RCC 7860 (cell line): ENCODE measurements at places on chromosomes 1 and 21.

DNA sequence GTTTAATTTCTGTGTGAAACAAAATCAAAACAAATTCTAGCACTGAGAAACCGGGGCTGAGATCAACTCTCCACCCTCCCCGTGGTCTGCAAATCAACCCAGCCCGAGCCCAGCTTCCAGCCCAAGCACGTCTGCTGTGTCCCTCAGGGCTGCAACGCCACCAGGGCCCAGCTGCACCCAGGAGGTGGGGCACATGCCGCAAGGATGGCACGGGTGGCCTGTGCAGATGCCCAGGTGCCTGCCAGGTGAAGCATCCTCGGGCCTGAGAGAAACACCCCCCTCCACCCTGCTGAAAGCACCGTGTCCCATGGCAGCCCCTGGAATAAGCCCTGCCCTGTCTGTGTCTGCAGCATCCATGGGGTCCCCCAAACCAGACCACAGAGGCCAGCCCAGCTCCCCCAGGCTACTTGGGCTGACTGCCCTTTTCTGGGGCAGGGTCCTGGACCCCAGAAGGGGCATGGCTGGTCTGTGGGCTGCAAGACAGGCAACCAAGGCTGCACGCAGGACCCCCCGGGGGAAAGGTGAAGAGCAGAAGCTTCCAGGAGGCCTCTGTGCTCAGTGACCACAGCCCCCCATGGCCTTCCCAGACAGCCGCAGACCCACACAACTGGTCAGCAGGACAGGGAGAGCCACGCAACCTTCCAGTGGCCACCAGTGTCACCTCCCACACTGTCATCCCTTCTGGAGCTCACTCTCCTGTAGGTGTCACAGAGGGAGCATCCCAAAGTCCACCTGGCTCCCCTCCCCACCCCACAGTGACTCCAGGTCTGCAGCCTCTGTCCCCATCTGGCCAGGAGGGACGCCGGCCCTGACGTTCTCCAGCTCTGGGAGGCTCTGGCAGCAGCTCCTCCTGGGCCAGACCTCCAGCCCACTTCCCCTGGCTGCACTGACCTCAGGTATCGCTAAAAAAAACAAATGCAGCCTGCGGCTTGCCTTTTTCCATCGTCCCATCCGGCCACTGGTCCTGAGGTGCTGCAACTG is 7.7 kb downstream of the WNT9A start:
- no peak for DNase-seq

DNA sequence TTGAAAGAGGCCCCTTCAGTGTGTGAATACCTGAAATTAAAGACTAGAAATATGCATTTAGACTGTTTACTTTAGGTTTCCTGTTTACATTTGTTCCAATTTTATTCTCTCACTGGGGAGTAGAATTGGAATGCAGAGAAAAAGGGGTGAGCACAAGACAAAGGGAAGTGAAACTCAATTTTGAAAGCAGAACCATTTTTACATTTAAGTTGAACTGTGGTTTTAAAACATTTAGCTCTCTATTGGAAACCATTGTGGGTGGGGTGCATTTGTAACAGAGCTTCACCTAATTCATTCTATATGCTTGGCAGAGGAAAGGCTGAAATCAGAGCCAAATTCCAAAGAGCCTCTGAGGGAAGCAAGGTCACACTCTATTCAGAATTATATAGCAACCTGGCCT is 235.3 kb upstream of the C1orf105 start:
- no peak for DNase-seq

- no peak for DNase-seq
Observed at GRCh38 chr1:153404086-153404635, 12.2 kb upstream of the S100A7A start.

DNA sequence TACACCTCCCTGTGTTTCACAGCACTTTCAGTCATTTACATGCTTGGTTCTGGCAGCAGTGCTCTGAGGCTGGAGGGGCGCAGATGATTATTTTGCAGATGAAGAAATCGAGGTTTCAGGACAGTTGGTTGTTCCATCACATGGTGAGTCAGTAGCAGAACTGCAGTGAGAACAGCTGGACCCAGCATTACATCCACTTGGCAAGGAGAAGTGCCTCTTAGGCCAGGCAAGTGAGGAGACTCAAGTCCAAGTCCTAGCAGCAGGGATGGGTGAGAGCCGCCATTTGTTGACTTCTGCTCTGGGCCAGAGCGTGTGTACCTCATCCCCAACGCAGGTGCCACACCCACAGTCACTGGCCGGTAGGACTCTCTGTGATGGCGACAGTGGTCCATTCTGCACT is 26.8 kb upstream of the EPHA8 start:
- DNase-seq, result no peak

DNA sequence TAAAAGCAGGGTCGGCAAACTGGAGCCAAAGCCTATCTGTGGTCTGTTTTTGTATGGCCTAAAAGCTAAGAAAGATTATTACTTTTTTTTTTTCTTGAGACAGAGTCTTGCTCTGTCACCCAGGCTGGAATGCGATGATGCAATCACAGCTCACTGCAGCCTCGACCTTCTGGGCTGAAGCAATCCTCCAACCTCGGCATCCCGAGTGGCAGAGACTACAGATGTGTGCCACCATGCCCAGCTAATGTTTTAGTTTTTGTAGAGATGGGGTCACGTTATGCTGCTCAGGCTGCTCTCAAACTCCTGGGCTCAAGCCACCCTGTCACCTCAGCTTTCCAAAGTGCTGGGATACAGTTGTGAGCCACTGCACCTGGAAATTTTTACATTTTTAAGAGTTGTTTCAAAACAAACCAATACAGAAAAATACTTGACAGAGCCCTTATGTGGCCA is 6.5 kb upstream of the GLRX2 start:
- peak; percentile 67 for DNase-seq

GRCh38 chr1:29357452-29357851 is 121.1 kb downstream of the PTPRU start:
- DNase-seq, result no peak

GRCh38 chr1:194052514-194053338 is 866.3 kb upstream of the B3GALT2 start:
- no peak for DNase-seq

DNA sequence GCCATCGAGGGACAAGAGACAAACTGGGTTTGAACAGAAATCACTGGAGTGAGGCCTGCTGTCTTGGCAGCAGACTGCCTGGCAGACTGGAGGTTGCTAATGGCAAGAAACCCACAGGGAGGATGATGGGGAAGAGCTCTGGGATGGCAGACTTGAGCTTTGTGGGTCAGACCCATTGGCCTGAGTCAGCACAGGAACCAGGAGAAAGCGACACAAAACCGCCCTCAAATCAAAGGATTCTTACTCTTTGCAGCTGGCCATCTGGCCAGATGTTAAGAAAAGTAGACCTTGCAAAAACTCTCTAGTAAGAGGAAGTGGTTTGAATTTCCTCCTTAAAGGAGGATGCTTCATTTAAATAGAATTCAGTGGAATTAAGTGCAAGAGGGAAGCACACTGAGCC is 195.2 kb upstream of the JUN start:
- DNase-seq, result no peak

- DNase-seq, result no peak
Observed at GRCh38 chr1:164821648-164822047, 262.7 kb downstream of the PBX1 start.

DNA sequence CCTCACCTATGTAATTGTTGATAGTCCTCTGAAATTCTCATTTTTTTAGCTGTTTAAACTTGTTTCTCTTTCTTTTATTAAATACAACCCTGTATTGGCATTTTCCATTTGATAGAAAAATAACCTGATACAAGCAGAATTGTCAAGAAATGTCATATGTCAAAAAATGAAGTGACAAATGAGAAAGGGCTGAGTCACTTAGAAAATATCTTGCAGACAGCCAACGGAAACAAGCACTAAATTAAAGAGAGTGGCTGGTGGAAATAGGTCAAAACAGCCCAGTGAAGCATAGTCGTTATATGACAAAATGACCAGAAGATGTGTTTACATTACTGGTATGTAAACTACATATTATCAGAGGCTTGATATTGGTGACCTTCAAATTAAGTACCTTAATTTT is 484.4 kb downstream of the PLA2G4A start:
- DNase-seq, result peak; percentile 16

DNA sequence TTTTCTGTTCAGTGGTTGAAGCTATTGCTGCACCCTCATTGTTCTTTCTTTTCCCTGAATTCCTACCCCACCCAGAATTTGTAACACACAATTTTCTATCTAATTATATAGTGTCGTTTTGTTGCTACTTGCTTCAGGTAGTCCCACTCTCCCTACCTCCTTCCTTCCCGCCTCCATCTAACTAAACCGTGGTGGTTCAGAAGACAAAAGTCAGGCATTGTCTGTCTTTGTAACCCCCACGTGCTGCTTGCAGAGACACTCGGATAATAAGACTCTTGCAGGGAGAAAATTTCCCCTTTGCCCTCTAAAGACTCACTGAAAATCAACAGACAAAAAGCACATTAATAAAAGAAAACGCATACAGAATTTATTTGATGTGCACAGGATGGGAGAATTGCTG is 46.2 kb upstream of the BTG3 start:
- DNase-seq, result no peak

GRCh38 chr1:105838071-105838470 is 1218.4 kb upstream of the PRMT6 start:
- DNase-seq, result no peak

- no peak for DNase-seq
Observed at GRCh38 chr1:162365284-162366020, 11.2 kb downstream of the SPATA46 start.

DNA sequence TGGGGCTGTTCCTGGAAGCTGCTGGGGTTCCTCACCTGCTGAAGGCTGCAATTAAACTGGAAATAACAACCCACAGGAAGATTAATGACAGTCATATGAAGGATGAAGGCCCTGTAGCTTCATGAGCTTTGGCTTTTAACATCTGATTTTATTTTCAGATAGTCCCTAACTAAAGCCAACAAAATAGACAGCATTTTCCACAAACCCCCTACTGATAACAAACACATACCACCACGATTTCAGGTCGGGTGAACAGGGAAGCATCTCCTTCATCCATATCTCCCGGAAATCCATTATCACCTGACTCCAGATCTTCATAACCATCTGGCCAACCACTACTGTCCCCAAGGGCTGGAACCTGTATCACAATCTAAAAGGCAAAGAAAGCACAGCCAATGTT is 169.6 kb downstream of the TGFBR3 start:
- DNase-seq, result no peak

DNA sequence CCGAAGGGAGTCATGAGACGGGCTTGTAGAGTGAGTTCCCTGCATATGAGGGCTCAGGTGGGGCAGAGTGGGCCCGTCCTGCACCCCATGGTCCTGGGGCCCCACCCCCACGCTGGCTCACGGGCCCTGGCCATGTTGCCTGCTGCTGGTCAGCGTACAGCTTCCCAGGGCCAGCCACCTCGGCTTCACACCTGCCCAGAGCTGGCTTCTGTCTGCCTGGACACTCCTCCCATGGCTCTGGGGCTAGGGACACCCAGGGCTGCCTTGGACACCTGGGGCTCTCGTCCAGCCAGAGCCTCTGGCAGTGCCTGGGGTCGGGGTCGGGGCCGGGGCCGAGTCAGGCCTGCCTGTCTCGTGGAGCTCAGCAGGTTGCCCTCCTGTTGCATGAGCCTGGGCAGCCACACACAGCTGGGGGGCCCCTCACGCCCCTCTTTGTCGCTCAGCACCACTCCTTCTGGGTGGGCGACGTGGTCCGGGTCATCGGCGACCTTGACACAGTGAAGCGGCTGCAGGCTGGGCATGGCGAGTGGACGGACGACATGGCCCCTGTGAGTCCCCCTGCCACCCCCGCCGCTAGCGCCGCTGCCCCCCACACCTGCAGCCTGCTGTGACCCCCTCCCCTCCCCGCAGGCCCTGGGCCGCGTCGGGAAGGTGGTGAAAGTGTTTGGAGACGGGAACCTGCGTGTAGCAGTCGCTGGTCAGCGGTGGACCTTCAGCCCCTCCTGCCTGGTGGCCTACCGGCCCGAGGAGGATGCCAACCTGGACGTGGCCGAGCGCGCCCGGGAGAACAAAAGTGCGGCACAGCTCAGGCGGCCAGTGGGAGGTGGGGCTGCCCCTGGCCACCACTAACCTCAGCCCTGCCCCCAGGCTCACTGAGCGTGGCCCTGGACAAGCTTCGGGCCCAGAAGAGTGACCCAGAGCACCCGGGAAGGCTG is 5.5 kb upstream of the MMP23B start:
- DNase-seq, result no peak

GRCh38 chr1:110617589-110617988 is 11.4 kb upstream of the KCNA2 start:
- no peak for DNase-seq

GRCh38 chr1:208791456-208791855 is 547.3 kb upstream of the PLXNA2 start:
- DNase-seq, result peak; percentile 73

- peak; percentile 74 for DNase-seq
Observed at GRCh38 chr1:243718893-243719292, 131.2 kb downstream of the AKT3 start.

DNA sequence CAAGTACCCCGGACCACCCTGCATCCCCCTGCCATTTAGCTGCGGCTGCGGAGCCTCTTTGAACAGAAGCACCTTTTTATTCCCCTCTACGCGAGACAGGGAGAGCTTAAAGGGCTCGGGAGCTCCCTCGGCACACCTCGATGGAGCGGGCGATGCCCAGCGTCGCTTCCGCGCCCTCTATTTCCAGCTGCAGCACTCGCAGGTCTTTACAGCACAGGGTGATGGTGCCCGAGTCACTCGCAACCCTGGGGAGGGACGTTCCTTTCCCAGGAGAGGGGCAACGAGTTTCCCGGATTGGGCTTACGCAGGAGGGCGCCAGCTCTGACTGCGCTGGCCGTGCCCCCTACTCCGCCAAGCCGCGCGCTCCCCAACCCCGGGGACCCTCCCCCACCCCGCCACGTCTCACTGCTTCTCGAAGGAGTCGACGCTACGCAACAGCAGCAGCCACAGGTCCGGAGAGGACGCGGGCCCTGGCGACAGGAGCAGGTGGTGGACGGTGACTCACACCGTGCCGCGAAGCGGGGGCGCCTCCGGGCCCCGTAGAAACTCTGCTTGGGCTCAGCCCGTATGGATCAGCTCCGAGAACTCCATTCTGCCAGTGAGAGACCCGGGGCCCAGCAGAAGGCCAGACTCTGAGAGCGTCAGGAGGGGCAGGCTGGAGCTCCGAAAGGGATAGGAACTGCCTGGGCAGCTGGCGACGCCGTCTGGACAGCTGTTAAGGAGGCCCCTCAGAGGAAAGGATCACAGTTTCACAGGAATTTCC is 5.8 kb upstream of the FAM167B start:
- peak; percentile 33 for DNase-seq

- no peak for DNase-seq
Observed at GRCh38 chr1:109497449-109498160, 3.7 kb downstream of the CYB561D1 start.

GRCh38 chr1:183905508-183906113 is 100.7 kb downstream of the RGL1 start:
- no peak for DNase-seq
